ENCODE measurements at places on chromosomes 7 and 10.

DNA sequence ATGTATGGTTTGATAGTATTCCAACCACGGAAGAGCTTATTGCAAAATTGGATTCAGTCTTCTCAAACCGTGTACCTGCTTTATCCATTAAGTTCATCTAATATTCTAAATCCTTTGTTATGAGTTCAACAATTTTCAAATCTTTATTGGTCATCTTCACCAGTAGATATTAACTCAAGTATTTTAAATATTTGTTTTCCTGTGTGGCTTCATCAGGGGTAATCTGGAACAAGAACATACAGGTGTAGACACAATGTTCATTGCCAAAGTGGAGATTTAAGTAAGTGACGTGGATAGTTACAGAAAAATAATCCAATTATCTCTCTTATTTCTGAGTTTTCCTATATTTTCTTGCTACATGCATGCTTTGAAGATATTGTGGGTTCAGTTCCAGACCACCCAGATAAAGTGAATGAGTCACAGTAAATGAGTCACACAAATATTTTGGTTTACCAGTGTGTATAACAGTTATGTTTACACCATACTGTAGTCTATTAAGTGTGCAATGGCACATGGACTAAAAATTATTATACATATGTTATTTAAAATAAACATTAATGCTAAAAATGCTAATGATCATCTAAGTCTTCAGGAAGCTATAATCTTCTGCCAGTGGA is 429.0 kb upstream of the POT1 start:
- DNase-seq, result peak; percentile 4

GRCh38 chr7:149880638-149881311 is 7.0 kb downstream of the ATP6V0E2 start:
- peak; percentile 41 for DNase-seq

DNA sequence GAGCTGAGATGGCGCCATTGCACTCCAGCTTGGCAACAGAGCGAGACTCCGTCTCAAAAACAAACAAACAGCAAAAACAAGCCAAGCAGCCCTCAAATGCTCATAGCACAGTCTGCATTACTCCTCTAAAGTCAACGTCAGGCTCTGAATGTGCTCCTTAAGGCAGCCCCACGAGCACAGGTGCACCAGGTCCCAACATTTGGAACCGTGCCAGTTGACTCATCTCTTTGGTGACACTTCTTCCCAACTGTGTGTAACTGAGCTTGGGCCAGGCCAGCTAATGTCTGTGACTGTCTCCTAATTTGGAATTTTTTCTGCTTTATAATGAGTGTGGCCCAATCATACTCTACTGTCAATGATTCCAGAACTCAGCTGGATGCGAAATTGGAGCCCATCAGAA is 66.3 kb upstream of the EFCAB10 start:
- no peak for DNase-seq

GRCh38 chr7:66682350-66683093 is 53.8 kb downstream of the KCTD7 start:
- peak; percentile 45 for DNase-seq

DNA sequence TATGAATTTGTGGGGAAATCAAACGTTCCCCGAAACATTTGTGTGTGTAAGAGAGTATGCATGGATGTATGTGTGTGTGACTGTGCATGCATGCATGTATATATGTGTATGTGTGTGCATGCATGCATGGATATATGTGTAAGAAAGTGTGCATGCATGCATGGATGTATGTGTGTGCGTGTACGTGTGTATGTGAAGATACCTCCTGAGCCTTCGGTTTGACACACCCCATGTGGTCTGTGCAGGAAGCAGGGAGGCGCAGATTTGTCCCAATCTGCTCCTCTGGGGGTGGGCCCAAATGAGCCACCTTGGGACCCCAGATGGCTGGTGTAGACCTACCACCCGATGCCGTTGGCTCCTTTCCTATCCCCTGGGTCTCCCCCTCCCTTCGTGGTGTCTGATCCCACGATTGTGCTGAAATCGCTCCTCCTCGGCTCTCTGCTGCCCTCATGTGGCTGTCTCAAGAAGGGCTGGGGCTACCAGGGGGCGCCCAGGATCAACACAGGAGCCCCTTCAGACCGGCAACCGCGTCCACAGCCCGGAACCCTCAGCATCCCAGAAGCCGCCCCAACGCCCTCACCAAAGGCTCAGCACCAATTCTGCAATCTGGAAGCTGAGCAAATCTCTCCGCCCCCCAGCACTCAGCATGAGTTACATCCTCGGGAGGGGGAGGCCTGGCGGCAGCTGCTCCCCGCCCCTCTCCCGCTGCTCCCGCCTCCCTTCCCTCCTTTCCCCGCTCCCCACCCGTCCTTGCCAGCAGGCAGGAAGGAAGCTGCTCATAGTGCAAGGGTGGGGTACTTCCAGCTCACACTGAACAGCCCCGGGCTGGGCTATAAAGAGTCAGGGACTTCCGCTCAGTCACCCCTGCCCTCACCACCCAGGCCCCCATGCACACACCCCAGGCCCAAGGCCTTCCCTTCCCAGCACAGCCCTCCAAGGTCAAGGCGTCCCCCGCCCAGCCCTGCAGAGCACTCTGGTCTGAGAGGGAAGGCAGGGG is 2.3 kb upstream of the NOS3 start:
- no peak for DNase-seq

DNA sequence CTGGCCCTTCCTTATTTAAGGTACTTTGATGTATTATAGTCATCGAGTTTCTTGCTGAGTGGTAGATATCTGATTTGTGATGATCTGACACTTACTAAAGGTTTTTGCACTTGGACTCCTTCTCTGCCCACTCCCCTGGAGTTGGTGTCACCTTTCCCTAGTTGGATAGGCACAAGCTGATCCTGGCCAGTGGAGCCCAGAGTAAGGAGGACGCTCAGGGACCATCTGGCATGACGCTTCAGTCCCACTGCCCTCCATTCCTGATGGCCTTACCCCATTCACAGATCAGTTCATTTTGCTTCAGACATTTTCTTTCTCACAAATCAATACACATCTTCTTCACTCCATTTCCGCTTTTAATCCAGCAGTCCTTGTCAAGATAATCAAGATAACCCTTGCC is 20.1 kb downstream of the ASB15 start:
- no peak for DNase-seq

DNA sequence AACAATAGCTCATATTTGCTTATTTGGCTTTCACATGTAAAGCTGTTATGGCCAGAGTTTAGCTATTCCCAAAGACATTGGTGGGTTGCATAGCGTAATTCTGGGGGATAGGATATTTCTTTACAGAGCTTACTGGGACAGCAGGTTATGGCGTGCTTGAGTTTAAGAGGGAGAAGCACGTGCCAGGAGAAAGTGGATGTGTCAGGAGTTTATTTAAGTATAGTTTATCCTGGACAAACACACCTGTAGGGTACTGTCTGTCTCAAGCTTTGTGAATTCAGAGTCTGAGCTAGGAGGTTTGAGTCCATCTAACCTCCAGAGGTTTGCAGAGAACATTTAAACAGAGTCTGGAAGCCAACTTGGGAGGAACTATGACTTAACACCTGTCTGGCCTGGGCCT is 21.3 kb downstream of the GBF1 start:
- DNase-seq, result no peak

DNA sequence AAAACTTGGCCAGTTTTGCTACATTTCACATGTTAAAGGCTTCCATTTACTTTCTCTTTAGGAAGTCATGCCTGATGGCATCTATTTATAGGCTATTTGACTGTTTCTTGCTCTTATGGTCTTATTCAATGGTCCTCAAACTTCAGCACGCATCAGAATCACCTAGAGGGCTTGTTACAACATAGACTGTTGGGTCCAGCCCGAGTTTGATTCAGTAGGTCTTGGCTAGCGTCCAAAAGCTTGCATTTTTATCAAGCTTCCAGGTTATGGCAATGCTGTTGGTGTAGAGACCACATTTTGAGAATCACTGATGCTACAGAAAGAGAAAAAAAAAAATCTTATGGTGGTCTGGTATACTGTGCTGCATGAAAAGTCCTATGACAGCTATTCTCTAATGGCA is 51.9 kb downstream of the MTPN start:
- DNase-seq, result peak; percentile 40

GRCh38 chr7:151247611-151248345 is 716 bp downstream of the SMARCD3 start:
- no peak for DNase-seq

DNA sequence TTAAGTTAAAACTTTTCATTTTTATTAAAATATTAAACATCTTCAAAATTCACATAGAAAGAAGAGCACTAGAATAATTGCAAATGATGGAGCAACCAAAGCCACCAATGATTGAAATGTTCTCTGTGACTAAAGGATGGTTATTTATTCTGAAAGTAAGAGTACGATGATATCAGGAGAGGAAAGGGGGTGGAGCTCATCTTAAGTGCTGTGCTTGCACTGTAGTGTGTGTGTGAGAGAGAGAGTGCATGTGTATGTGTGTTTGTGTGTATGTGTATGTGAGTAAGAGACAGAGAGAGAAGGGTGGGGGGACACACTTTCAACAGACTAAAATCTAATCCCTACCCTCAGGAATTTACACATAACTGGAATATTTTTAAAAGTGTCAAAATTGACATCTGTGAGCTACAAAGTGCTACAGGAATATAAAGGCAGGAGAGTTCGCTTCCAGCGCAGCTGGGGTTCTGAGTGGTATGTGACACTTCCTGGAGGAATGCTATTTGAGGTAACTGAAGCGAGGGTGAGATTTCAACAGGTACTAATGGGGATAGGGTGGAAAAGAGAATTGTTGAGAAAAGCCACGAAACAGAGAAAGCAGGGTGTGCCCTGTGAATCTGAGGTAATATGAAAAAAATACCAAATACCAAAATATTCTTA is 57.2 kb upstream of the SMNDC1 start:
- DNase-seq, result no peak

DNA sequence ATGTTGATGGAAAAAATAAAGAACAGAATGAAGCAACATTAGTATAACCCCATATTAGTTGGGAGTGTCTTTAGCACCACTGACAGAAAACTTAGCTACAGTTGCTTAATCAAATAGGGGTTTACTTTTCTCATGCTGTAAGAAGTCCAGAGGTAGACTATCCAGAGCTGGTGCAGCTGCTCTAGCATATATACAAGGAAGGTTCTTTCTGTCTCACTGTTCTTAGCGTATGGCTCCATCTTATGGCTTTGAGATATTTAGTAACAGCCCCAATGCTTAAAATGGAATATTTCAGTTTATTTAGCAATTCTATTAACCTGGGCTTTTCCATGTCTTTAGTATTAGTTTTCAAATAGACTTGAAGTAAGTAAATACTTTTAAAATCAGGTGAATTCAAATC is 15.2 kb upstream of the WNT2 start:
- peak; percentile 67 for DNase-seq

DNA sequence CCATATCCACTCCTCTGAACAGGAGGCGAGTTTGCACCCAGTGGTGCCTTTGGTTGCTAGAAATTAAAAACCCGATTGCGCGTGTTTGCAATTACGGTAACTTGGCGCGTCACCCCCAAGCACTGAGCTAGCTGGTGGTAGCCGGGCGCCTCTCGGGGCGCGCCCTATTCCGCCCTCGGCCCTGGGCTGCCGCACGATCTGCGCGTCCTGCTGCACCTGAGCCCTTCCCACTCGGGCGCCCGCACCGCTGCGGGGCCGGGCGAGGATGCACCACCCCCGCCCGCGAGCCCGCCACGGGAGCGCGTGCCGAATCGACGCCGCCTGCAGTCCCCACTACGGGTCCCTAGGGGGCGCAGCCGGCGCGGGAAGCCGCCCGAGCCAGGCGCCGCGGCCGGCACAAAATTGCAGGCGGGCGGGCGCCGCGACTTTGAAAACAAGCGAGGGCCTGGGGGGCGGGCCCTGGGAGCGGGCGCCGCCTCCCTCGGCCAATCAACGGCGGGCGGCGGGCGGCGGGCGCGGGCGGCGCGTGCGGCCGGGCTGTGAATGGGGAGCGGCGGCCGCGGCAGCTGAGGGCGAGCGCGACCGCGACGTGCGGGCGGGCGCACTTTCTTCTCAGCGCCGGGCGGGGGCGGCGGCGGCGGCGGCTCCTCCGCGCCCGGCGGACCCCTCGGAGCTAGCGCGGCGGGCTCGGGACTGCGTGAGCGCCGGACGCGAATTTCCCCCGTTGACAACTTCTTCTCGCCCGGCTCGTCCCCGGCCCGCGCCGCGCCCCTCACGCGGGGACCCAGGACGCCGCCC is at the start of gene SDK1:
SDK1 (plus strand) TSS at position 602 of the 798 bp plus-strand sequence. CDS start 335 bp downstream, outside the sequence.
- peak; percentile 82 for DNase-seq

DNA sequence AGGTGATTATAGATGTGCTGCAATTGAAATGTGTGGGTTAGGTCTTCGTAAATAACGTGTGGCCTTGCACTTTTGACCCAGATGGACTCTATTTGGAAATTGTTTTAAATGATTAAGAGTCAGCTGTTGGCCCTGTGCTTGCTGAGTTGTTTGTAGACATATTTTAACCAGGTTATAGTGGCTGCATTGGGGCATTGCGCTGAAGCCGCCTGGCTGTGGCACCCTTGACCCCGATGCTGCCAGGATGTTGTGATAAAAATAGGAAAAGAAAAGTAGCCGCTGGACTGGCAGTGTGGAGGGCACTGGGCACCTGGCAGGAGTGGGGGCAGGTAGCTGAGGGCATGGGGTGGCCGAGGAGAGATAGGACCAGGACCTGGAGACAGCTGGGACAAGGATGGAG is 13.4 kb downstream of the LRRC27 start:
- no peak for DNase-seq

- DNase-seq, result peak; percentile 73
Measured at GRCh38 chr10:31928549-31929260, at the start of gene ARHGAP12. ARHGAP12 (minus strand) TSS chr10:31928831; CDS start chr10:31908855, 19,976 bp downstream.

- no peak for DNase-seq
Measured at GRCh38 chr10:8151086-8151485, 96.6 kb downstream of the GATA3 start.

DNA sequence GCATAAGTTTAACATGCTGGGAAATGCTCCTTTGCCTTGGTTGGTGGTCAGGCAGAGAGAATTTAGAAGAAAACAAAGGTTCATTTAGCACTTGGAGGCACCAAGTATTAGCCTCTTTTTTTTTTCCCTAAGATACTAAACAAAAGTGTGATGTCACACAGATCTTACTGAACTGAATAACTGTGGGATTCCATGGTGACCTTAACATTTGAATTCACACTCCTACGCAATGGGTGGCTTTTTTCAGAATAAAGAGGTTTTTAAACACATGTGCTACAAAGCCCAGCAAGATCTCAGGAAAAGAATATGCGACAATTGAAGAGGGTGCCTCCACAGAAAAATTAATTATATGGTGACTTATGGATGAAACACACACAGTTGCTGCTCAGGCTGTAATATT is 133.4 kb upstream of the ABCB5 start:
- DNase-seq, result no peak

GRCh38 chr7:112500619-112501018 is 19.8 kb downstream of the LSMEM1 start:
- peak; percentile 31 for DNase-seq

- DNase-seq, result no peak
Measured at GRCh38 chr7:90764848-90765570, 168.9 kb downstream of the CDK14 start.

DNA sequence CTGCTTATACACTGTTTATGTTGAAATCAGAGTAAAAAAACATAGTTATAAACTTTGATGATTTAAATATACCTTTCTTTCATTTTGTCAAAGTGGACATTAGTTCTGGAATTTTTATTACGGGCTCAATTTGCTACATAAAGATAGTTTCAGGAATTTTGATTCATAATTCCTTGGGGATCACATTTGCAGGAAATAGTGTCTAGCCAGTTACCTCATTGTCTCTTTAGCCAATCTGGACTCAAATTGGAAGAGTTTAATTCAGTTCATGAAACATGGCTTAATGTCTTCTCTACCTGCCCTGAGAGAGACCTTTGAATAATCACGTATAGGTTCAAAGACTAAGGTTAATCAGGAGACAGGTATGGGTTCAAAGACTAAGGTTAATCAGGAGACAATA is 262.6 kb downstream of the HGF start:
- no peak for DNase-seq
